ENCODE measurements at places on chromosomes 5 and 9.

DNA sequence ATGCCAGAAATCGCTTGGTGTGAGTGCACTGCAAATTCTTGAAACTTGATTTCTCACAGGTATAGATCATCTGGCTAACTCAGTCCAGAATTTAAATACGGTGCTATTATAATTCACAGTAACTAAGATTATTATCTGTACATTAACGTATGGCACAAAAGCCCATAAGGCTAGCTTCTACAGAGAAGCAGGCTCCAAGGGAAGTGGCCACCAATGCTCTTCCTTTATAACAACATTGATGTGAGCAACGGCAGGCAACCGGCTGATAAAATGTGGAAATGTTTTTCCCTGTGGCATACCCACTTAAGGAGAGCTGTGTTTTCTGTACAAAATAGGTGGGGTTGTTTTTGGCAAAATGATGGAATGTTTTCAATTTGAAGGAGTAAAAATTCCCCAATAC, 35.7 kb downstream of the SEMA4D start:
- no peak for DNase-seq

- no peak for DNase-seq
Measured at GRCh38 chr5:1520791-1521453, 2.8 kb downstream of the LPCAT1 start.

GRCh38 chr5:119338326-119338946, 17.4 kb upstream of the TNFAIP8 start:
- no peak for DNase-seq

- DNase-seq = no peak
Measured at GRCh38 chr5:87570366-87570765, 157.6 kb upstream of the CCNH start.

DNA sequence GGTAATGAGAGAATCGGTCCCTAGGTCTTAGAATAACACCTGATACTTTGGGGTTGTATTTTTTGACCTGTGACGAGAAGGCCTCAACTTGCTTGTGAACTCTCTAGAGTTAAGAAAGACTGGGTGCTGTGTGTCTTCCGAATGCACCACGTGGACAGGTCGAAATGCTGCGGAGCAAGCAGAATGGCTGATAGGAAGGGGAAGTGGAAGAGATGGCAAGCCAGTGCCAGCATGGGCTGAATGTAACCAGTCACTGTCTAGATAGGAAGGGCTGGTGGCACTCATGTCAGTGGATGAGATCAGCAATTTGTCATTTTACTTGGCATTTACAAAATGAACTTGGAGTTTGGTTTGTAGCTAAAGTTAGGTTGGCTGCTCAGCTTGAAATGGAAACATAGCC, 5.6 kb downstream of the OTULINL start:
- no peak for DNase-seq

DNA sequence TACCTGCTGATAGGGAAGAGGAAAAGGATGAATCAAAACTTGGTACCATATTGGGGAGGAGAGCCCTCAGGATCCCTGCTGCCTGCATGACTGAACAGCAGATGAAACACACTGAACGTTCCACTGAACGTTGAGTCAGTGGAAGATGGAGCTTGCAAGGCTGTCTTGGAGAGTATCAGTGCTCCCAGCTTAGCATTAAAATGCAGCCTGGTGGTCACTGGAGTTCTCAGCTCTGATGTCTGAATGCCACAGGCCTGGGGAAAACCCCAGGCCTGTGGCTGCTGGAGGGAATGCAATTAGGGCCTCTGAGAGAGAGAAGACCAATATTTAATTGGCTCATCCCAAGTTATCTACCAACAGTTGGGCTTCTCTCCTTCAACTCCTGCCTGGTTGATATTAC, 54.5 kb downstream of the PDE4D start:
- DNase-seq = no peak

DNA sequence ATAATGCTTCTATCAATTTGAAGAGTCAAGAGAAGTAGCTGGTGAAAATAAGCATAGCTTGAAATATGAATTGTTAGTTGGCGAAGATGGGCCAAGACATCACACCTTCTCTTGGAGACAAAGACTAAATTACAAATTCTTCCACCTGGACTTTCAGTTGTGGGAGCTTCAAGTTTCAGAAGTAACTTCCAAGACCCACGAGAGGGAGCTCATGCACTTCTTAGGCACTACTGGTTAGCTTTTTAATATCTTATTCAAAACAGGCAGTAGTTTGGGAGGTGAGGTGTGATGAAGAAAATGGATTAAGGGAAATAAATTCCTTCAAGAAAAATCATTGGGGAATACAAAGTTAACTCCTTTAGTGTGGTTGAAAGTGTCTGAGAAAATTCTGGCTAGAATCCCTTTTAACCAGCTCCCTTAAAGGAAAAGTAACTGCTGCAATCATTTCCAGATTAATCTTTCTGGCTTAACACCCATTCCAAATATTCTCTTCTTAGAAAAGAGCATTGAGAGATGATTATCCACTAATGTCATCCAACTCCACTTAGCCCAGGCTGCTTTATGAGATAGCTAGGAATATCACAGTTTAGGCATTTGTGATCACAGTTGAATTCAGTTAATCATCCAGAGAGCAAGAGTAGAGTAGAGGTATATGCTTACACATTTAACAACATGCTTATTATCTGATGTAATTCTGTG, 139.5 kb upstream of the DMRTA1 start:
- DNase-seq = no peak

DNA sequence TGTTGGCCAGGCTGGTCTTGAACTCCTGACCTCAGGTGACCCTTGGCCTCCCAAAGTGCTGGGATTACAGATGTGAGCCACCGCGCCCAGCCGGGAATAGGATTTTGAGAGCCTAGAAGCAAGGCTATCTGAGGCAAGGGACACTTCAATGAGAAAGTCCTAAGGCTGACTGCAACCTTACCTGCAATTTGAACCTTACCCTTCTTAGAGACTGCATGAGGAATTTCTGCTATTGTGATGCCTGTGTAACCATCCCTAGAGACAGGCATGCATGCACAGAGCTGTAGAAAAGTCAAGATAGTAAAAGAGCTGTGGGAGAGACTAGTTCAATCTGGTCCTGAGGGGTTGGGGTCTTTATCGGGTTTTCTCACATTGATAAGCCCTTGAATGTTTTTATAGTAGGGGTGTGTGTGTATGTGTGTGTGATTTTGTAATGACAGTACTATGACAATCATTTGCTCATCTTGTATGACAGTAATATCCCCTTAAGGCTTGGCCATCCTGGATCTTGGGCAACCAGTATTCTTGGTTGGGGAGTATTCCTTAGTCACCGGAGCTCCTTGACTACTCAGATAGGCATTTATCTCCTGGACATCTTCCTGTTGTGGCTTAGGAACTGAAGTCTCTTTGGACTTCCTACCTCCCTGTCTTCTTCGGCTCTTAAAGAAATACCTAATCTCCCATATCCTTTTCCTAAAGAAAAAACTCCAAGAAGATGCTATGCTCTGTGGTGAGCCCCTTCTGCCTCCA, 11.2 kb downstream of the DNAJB5 start:
- DNase-seq = no peak

DNA sequence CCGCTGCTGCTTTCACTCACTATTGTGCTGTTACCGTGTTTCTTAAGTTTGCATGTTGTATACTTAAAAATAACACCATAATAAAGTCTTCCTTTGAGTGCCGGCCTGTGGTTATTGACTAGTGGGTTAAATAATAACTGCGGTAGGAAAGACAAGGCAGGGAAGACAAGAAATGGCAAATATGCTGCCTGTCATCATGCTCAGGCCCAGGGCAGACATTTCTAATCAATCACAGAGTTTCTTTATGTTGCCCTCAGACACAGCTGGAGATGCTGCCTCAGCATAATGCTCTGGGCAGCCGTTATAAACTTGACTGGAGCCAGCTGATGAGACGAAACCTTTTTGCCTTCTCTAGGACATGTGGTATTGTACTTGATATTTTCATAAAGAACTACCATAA, 215.0 kb downstream of the GAPVD1 start:
- DNase-seq = no peak

GRCh38 chr5:124908581-124909451, 162.4 kb upstream of the ZNF608 start:
- DNase-seq = no peak

DNA sequence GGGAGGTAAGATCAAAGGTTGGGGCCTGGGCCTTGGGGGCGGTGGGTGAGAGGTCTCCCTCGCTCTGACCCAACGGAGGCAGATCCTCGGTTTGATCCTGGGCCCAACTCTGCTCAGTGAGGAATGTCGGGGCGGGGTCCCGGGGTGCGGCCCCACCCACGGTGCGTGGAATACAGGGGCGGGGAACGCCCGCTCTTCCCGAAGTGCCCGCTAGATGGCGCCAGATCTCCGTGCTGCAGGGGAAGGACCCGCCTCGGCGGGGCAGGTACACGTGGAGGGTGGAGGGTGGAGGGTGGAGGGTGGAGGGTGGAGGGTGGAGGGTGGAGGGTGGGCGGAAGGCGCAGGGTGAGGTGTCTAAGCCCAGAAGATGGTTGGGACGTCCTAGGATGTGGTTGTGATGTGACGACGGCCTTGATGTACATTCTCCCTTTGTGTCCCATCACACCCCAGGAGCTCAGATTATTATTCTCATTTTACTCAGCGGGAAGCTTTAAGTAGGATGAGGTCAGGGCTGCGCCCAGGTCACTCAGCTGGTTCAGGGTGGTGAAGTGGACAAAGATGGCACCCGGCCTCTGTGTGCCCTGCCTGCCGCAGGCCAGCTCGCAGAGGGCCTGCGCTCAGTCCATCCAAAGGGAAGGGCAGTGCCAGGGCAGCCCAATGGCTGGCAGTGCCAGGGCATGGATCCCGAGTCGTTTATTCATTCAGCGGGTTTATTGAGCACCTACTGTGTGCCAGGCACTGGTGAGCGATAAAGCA, 9.4 kb upstream of the RPS14 start:
- peak; percentile 54 for DNase-seq

DNA sequence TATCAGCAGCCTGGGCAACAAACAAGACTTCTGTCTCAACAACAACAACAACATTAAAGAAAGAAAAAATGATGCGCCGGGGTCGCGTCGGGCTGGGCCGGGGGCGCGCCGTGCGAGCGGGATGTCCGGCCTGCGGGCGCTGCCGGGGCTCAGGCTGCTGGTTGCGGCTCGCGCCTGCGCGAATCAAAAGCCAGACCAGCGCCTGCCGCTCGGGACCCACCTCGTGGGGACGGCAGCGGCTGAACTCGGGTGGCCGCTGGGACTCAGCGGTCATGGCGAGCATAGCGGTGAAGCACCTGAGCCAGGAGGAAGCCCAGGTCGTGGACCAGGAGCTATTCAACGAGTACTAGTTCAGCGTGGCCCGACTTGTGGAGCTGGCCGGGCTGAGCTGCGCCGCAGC, 11.9 kb upstream of the NHP2 start:
- no peak for DNase-seq

GRCh38 chr5:119537704-119538103, 85.4 kb downstream of the HSD17B4 start:
- DNase-seq = no peak

GRCh38 chr9:18799428-18799827, 233.6 kb downstream of the SAXO1 start:
- DNase-seq = no peak

GRCh38 chr5:173884402-173885053, 3.6 kb upstream of the CPEB4 start:
- DNase-seq = no peak

- no peak for DNase-seq
Measured at GRCh38 chr5:79971156-79971555, 19.9 kb downstream of the MTX3 start.

DNA sequence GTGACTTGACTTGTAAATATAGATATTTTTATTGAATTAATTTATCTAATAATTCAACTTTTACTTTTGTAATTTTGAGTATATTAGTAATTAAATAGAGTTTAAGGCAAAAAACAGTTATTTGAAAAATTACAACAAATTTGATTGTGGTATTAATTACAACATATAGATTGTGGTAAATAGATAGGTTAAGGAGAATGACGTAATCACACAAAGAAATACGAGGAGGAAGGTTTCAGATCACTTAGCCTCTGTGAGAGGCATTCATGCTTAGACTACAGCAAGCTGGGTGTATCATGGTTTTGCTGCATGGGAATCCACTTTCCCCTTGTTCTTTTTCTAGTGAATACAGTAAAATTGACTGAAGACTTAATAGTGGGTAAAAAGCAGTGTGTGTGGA, 878.4 kb upstream of the EDIL3 start:
- DNase-seq = no peak

DNA sequence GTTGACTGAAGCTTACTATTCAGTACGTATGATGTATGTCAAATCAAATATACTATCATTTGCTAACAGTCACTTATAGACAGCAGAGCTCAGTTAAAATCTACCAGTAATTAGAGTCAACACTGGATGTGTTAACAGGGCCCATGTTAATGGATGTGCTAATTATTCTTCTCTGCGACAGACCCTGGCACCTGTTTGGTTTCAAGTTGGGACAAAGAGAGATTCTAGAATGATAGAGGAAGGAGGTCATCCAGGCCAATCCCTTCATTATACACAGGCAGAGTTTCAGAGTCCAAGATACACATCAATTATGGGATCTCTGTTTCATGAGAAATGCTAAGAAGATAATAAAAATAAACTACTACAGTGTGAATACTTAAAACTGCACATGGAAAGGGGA, 615.0 kb downstream of the ZNF608 start:
- no peak for DNase-seq
